Kasumi-1 (cell line): ENCODE measurements at places on chromosomes 5 and 9.
A peak's percentile ranks its signal among the peaks of the same experiment; 100 is the strongest.

DNA sequence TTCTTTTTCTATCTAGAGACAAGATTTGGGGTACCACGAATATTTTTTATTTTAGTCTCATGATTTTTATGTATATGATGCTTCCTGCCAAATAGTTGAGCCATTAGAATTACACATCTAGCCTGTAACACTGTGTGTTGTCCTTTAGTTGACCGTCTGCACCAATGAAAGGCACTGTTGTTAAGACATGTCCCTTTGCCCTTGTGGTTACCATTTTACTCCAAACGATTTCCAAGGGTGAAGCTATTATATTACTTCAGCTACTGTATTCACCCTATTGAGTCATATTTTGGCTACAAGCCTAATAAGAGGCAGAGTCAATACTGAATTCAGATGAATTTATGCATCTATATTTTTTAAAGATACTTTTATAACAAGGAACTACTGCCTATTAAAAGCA is 207.6 kb downstream of the CETN3 start:
- DNase-seq: no peak

GRCh38 chr9:112554516-112554915 is 67.9 kb downstream of the KIAA1958 start:
- DNase-seq: no peak

GRCh38 chr5:102700916-102701315 is 54.2 kb upstream of the PAM start:
- no peak for DNase-seq

DNA sequence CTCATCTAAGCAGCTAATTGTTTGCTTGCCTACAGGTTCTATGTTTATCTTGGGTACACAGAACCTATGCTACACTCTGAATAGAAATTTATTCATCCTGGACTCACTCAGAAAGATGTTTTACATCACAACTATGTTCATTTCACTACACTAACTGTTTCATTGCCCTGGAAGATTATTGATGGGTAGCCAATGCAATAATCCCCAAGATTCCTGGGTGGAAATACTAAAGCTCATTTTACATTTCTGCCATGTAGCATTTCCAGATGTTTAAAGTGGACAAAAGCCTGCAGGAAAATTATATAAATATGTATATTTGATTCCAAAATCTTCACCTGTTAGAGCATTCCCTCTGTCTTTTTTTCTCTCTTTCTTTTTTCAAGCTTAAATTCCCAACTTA is 51.9 kb upstream of the IL7R start:
- no peak for DNase-seq

- DNase-seq: no peak
These were observed 28.3 kb downstream of the LRRC70 start for GRCh38 chr5:62606878-62607277.

- no peak for DNase-seq
These were observed 223.7 kb upstream of the MSX2 start for GRCh38 chr5:174500636-174501035.

GRCh38 chr5:66180282-66181155 is 36.4 kb downstream of the SREK1 start:
- no peak for DNase-seq

GRCh38 chr5:123367739-123368138 is 55.5 kb downstream of the CEP120 start:
- DNase-seq: peak; percentile 41

GRCh38 chr5:21398511-21398910 is 1410.5 kb upstream of the CDH18 start:
- DNase-seq: no peak

DNA sequence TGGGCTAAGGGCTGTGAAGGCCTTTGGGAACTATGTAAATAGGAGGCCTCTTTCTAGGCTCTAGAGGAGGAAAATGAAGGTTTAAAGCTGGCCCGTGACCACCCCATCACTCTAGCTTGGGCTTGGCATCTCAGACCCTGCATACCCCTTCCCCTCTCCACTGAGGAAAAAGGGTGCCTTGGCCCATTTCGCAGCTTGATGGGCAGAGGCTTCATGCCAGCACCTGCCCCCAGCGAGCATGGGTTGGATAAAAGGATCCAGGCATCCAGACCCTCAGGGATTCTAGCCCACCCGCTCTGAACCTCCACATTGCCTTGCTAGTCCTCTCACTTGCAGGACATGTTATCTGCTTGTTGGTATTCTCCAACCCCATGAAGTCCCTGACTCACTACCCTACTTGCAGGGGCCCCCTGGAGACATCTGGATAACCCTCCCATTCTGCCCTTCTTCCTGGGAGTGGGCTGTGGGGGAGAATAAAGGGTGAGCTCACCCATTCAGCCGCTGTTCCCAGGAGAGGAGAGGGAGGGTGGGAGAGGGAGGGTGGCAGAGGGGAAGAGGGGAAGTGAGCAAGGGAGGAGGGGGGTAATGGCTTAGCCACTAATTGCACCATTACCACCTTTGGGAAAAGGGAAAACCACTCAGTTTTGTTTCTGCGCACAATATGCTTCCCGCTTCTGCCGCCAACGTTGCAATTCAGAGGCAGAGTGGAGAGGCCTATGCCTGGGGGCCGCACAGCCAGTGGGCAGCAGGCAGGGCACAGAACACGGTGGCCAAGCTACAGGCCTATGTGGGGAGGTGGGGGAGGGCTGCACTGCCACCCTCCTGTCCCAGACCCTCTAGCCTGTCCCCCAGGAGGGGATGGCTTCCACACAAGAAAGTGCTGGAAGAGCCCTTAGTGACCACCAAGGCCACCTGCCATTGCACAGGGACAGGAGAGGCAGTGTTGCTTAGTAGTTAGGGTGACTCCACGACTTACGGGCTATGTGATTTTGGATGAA is 2.1 kb upstream of the CAMK2A start:
- DNase-seq: no peak

DNA sequence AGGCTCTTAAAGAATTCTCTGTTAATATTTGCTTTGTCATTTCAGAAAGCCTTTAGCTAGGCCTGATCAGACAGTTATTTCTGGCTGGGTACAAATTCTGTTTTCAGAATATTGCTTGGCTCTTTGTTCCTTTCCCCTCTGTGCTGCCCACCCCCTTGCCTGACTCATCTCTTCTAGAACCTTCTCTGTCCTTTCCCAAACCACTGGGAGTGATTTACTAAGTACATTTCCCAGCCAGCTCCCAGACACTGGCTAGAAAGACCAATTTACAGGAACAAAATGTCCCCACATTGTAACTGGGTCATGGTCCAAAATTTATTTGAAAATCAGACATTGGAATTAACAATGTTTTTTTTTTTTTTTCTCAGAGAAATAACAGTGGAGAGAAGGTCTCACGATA is 133.1 kb upstream of the MAP1B start:
- no peak for DNase-seq

GRCh38 chr9:136074706-136075105 is 20.4 kb downstream of the NACC2 start:
- no peak for DNase-seq

- no peak for DNase-seq
These were observed 1.2 kb downstream of the MTAP start for GRCh38 chr9:21803649-21804048.

DNA sequence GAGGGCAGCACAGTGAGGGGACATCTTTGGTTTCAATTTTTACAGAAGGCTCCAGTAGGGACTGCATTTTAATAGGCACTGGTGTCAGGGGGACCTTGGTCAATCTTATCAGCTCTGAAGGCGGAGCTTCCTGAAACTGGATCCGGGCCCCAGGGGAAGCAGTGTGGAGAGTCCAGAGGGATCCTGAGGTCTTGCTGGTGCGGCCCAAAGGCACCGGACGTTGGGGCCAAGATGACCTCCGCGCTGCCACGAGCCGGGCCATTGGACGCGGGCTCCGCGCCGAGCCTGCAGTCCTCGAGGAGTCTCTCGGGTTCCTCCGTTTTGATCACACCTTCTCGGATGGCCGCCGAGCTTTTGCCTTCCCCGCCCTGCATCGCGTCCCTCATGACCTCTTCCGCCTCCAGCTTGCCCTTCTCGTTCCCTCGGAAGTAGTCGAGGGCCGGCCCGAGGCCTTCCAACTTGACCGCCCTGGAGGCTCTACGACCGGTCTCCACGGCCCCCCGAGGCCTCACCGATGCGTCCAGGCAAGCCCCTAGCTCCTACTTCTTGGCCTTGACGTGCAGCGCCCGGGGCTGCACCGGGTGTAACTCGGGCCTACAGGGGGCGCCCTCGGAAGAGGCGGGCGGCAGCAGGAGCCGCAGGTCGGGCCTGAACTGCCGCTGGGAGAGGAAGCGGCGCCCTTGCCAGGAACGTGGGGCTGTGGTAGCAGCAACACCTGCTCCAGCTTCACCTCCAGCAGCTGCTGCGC is 18.8 kb downstream of the C5orf52 start:
- no peak for DNase-seq

DNA sequence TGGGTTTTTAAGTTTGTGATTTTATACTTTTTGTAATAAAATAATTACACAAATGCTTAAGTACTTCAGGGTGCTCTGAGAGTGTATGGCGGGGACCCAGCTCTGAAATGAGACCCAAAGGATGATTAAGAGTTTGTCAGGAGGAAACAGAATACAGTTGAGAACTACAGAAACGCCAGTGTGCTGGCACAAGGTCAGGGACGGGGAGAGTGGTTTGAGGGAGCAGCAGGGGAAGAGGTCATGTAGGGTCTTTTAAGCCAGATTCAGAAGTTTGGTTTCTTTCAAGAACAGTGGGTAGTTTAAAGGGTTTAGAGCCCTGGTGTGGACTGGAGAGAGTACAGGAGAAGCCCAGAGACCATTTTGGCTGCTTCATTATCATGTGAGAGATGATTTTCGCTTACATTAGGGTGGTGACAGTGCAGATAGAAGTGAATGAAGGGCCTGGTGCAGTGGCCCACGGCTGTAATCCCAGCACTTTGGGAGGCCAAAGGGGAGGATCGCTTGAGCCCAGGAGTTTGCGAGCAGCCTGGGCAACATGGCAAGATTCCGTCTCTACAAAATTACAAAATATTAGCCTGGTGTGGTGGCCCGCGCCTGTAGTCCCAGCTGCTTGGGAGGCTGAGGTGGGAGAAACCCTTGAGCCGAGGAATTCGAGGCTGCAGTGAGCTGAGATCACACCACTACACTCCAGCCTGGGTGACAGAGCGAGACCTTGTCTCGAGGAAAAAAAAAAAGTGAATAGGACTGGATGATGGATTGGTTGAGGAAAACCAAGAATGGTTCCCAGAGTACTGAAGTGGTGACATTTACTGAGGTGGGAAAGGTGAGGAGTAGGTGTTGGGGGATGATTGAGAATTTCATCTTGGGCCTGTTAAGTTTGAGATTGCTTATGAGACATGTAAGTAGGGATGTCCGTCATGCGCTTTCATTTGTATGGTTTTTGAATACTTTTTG is 1.4 kb upstream of the ETF1 start:
- no peak for DNase-seq

- DNase-seq: peak; percentile 12
These were observed 94.2 kb downstream of the AGTPBP1 start for GRCh38 chr9:85647571-85647970.

DNA sequence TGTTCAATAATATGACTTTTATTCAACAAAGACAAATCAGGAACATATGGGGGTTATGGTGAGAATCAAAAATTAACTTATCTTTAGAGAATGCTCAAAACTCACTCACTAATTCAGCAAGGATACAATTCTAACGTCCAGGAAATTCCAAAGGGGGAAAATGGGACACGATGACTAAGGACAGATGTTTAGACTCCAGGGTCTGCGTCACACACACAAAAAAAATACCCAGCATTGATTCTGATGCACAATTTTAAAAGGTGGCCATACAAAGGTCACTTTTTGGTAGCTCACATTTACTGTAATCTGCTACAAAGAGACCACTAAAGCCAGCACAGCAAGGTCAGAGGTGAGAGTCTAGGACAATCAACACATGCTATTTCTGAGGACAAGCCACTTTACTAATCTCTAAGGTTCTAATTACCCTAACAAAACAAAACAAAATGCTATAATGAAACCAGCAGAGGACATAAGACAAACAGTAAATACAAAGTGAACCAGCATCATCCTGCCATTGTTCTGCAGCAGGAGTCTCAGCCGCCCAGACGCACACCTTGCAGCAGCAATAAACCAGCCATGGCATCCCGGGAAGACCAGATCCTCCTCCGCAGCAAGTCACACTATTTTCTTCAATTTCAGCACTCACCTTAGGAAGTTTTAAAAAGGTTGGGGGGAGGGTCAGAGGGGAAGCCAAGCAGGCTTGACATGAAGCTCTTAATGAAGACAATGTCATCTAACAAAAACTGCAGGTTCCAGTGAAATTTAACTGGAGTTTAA is 57.8 kb downstream of the TTC39B start:
- DNase-seq: no peak

DNA sequence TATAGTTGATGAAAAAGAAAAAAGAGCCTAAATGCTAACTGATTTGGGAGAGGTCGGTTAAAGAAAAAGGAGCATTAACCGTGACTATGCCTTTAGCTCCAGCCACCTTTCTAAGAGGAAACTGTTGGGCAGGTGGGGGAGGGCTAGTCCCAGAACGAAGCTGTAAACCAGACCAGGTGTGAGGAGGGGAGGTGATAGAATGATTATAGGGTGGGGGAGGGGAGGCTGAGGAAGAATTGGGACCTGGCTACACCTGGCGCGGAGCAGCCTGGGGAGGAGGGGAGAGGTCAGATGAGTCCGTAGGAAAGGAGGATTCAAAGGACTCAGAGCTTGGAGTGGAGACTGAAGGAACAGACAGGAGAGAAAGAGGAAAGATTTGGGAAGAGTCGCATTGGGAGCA is 73.4 kb downstream of the PHAX start:
- no peak for DNase-seq

DNA sequence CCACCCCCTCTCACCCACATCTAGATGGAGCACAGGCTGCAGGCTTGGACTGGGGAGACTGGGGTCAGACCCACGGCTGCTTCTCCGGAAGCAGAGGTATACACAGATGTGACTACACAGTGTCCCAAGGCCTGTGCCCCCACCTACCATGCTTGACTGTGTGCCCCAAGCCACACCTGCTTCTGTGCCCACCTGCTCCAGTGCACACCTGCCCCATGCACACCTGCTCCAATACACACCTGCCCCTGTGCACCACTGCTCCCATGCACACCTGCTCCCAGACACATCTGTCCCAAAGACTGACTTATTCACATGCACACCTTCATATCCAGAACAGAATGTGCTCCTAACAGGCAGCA is 5.5 kb upstream of the COL5A1 start:
- no peak for DNase-seq

DNA sequence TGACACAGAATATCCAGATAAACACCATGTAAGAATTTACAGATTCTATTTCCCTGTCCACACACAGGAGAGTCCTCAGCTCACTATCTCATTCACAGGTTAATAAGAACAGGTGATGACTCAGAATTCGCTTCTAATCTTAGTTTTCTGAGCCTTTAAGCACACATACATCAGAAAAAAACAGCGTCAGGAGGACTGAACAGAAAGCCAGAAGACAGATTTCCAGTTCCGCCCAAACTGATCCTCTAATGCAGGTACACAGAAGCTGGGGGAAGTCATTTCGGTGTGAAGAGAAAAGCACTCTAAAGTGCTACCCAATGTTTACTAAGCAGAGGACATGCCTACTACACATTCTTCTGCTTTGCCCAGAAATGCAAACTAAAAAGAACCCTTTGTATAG is 1.6 kb downstream of the CEMIP2 start:
- DNase-seq: no peak
